ENCODE measurements at places on chromosomes 5 and 9. TPM values are rescaled to one million over a fixed set of nuclear protein-coding genes. Genes with fewer than 3 reads are reported as not detected.

CENPP gene
- total RNA-seq = 2.4 TPM

SLC28A3 gene
- 0.09 TPM for total RNA-seq

ARHGEF39 gene
- 0.09 TPM for total RNA-seq

LCP2 gene
- total RNA-seq = not detected

SLC25A2 gene
- total RNA-seq = 0.18 TPM

LIX1 gene
- not detected for total RNA-seq

PGM5 gene
- 14.9 TPM for total RNA-seq

CLIC3 gene
- 7.8 TPM for total RNA-seq
